Tracheal epithelial cell (primary cell): ENCODE measurements at places on chromosomes 6 and 20. TPM values are rescaled to one million over a fixed set of nuclear protein-coding genes. Genes with fewer than 3 reads are reported as not detected.

Gene BLCAP
- total RNA-seq: 48.0 and 79.7 TPM in 2 replicates

Gene DEF6
- total RNA-seq: 21.0 and 42.8 TPM in 2 replicates

Gene ZNF831
- total RNA-seq: not detected in 2 replicates

Gene DDAH2
- total RNA-seq: 11.5 and 45.8 TPM in 2 replicates

Gene PRR18
- total RNA-seq: under 0.01 TPM in 1 of 2 replicates, not detected in the other

Gene MYCT1
- 0.64 and 0.72 TPM in 2 replicates for total RNA-seq

Gene OR2J3
- total RNA-seq: not detected in 2 replicates

Gene SLC22A16
- not detected in 2 replicates for total RNA-seq

Gene PRL
- total RNA-seq: not detected in 2 replicates
